HFF-Myc (cell line): ENCODE measurements at places on chromosomes 1 and 21.

DNA sequence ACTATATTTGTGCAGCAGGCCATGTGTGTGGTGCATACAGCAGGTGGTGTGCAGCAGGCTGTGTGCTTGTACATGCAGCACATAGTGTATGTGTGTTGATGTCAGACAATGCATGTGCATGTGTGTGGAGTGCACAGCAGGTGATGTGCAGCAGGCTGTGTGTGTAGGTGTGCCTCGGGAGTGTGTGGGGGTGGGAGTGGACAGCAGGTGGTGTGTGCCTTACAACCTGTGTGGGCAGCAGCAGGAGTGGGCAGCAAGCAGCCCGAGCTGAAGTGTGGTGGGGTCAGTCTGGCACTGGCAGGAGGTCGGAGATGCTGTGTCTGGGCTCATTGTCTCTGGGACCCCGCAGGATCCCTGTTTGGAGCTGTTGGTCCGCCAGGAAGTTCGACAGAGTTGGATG, 29.6 kb downstream of the PTPRF start:
- no peak for DNase-seq

DNA sequence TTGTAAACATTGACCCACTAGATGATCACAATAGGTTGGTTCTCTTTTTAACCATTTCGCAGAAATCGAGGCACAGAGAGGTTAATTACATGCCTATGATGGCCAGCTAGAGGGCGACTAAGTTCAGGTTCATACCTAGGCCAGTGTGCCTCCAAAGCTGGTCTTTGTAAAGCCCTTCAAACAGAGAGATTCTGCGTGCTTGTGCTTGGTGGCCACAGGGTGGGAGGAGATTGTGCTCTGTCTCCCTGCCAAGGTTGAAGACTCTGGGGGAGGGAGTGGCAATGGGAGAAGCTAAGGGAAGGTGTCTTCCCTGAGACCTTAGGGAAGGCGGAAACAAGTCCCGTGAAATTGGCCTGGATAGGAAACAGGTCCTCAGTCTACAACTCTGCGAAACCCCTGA, 59.1 kb upstream of the RBM15 start:
- no peak for DNase-seq

GRCh38 chr1:75855010-75855409, 58.3 kb downstream of the MSH4 start:
- DNase-seq = peak; percentile 7

- DNase-seq = no peak
These were observed 331.6 kb downstream of the SRGAP2C start for GRCh38 chr1:121516234-121516967.

DNA sequence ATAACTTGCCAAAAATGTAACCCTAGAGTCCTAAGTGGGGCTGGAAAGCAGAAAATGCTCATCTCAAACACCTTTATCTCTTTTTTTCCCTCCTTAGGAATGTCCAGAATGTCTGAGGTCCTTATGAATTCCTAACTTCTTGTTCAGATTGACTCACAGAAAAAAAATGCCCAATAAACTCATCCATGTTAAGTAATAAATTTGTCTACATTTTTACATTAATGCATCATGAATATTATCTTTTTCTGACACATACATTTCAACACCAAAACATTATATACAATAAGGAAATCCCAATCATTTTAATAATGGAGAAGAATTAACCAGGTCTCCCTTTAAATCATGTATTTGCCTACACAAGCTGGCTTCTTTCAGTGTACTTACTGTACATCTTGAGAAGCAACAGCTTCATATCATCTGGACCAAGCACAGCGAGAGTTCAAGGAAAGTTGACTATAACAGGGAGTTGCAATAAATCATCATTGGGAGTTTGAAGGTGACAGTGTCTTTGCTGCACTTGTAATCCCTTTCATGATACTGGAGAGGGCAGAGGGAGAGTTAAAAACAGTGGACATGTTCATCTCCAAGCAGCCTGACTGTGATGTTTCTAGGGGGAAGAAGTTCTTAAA, 565.2 kb downstream of the LTN1 start:
- peak; percentile 76 for DNase-seq

DNA sequence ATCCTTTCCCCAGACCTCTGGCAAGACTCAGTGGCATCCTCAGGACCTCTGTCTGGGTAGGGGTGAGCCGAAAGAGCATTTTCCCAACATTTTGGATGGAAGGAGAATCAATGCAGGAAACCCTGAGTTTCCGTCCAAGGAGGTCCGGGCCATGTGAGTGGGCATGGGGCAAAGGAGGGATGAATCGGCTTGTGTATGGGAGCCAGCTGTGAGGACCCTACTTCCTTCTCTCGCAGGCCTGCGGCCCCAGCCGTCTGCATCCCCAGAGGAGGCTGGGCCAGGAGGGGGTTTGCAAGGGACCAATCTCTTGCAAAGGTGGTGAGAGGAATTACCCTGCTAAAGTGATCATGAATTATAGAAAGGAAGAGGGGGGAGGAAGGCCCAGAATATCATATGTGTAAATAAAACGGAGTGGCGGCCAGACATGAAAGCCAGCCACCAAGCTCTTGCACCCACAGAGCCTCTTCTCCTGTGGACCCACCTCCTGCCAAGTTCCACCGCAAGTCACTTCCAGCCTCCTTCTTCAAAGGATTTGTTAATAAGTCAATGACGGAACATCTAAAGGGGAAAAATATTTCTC, 48.2 kb upstream of the POU3F1 start:
- DNase-seq = no peak

DNA sequence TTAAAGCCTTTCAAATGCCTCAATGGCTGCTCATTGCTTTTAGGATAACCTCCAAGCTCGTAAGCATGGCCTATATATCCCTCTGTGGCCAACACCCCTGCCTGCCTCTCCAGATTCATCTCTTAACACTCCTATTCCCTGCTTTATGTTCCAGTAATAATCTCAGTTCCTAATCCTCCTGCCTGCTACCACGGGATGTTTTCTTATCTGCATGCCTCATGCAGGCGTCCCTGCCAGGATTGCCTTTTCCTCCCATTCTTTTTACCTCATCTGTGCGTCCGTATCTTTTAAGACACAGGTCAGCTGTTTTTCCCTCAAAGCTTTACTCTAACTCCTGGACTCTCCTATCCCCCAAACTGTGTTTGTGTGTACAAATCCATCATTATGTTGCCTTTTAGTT, 36.1 kb downstream of the ZBTB40 start:
- no peak for DNase-seq

- DNase-seq = no peak
These were observed 163.5 kb downstream of the TOMM20 start for GRCh38 chr1:234965111-234965510.

DNA sequence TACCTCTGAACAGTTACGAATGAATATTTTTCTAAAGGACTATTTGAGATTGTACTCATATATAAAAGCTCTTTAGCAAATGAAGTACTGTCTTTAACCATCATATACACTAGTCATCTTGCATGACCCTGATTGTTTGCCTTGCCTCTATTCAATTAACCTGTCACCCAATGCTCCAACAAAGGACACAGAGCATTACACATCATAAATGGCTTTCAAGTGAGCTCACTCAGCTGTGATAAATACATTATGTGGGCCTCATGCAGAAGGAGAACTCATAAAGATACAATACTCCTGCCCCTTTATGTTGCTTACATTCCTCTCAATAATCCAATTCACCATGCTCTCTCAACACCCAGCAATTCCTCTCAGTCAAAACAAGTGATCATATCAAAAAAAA, 993.0 kb upstream of the PRMT6 start:
- no peak for DNase-seq

DNA sequence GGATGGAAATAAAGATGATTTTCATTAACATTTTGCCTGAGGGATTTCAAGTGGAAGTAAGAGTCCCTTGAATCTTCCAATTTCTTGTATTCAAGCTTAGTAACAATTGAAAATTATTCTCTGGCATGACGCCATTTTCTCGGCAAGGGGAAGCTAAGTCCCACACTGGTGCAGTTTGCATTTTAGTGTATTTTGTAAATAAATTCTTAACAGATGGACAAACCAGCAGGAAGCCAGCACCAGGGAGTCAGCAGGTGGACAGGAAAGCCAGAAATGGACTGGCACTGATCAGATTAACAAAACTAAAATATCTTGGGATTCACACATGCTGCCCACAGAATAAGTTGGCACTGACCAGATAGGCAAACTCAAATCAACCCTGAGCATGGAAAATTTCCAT, 311.3 kb downstream of the LRRIQ3 start:
- no peak for DNase-seq

DNA sequence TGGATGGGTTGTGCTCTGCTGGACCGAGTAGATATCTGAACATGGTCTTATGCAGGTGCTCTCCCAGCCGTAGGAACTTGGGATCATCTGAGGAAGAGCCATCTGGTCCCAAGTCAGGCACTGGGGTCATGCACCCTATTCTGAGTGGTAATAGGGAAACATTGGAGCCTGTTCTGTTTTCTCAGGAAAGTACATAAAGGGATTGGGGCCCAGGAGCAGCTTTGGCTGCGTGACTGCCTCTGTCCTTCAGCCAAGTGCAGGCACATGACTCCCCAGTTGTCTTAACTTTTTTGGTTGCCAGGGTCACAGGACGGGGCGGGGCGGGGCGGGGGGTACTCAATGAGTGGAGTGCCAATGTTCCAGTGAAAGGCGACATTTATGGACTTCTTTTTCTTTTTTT, 11.5 kb downstream of the PFKFB2 start:
- no peak for DNase-seq

DNA sequence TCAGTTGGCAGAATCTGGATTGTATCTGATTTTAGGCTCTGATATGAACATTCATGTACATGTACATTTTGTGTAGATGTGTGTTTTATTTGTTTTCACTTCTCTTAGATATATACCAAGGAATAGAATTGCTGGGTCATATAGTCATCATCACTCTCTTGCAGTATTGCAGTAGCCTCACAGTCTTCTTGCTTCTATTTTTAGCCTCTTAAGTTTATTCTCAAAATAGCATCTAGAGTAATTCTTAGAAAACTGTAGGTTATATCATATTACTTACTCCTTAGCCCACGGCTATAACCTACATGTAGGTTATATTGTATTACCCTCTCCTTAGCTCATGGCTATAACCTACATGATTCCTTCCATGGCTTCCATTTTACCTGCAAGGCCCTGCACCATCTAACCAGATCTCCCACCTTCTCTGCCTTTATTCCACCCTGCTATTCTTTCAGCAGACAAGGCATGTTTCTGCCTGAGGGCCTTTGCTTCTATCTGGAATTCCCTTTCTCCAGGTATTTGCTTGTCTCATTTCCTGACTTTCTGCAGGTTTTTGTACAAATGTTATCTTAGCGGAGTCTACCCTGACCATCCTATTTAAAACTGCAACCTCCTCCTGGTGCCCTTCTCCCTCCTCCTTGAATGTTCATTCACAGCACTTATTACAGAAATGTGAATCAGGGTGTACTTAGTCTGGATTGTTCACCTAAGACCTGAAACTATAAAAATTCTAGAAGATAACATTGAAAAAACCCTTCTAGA, 109.0 kb upstream of the ETV3 start:
- no peak for DNase-seq

GRCh38 chr1:147497826-147498225, 43.5 kb upstream of the BCL9 start:
- DNase-seq = no peak

DNA sequence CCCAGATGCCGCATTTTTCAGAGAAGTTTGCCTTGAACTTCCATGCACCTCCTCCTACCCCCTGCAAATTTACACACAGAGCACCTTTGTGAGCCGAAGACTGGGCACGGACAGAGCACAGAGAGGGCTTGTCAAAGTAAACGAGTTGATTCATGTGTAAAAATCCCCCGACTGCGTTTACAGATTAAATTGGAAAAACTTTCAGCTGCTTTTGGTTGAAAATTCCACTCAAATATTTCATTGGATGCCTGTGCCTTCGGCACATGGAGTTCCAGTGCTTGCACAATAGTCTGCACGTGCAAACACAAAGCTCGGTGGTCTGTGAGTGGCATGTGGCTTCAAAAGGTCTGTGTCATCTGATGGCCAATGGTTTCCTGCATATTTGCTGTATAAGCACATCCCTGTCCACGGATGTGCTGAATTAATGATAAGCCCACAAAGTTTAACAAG, 177.5 kb downstream of the SETD4 start:
- DNase-seq = peak; percentile 15

DNA sequence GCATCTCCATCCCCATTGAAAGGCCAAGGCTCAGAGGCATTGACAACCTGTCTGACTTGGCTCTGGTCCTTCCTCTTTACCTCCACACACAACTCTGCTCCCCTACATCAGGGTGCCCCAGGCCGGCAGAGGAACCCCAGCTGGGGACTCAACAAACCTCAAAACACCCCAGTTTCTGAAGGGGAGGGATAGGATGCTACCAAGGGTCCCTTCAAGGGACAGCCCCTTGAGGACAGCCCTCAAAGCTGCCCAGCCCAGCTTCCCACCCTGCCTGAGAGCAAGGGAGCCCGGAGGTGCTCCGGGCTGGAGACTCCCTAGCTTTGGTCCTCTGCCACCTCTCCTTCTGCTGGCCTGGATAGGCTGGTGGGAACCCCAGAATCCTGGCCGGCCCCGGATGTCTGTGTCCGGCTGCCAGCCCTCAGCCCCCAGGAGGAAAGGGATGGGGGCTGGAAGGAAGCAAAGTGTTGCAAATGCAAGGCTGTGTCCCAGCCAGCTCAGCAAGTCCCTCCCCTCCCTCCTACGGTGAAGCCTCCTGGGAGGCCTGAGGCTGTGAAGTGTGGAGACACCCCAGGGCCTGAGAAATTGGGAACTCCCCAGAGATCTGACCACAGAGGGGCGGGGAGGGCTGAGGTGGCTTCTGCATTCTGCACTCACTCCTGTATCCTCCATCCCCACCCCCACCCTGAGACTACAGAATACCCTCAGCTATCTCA, 1.1 kb upstream of the MARCKSL1 start:
- no peak for DNase-seq

GRCh38 chr1:229378586-229379367, 35.9 kb upstream of the CCSAP start:
- DNase-seq = no peak

GRCh38 chr1:245434280-245434679, 279.5 kb downstream of the KIF26B start:
- no peak for DNase-seq

GRCh38 chr1:100277866-100278265, 11.8 kb downstream of the RTCA start:
- DNase-seq = no peak

- no peak for DNase-seq
These were observed 55.3 kb downstream of the NDUFS5 start for GRCh38 chr1:39081271-39082009.

DNA sequence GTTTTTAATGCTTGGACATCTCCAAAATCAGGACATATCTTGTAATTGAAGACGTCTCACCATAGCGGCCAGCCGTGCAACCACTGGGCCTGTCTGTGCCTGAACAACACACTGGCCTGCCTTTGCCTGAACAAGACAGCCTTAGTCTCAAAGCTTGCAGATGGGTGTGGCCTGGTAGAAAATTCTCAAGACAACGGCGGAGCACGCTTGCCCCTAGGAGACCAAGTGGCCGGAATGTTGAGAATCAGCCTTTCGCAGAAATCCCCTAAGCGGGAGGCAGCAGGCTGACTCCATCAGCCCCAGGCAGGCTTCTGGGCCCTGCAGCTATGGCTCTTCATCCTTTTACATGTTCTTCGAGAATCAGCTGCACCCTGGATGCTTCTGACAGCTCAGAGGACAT, 98.0 kb upstream of the C1orf174 start:
- no peak for DNase-seq
